ENCODE measurements at places on chromosomes 7 and 10.

- peak; percentile 38 for DNase-seq
These were observed 4.2 kb upstream of the CCNY start for GRCh38 chr10:35331894-35332640.

DNA sequence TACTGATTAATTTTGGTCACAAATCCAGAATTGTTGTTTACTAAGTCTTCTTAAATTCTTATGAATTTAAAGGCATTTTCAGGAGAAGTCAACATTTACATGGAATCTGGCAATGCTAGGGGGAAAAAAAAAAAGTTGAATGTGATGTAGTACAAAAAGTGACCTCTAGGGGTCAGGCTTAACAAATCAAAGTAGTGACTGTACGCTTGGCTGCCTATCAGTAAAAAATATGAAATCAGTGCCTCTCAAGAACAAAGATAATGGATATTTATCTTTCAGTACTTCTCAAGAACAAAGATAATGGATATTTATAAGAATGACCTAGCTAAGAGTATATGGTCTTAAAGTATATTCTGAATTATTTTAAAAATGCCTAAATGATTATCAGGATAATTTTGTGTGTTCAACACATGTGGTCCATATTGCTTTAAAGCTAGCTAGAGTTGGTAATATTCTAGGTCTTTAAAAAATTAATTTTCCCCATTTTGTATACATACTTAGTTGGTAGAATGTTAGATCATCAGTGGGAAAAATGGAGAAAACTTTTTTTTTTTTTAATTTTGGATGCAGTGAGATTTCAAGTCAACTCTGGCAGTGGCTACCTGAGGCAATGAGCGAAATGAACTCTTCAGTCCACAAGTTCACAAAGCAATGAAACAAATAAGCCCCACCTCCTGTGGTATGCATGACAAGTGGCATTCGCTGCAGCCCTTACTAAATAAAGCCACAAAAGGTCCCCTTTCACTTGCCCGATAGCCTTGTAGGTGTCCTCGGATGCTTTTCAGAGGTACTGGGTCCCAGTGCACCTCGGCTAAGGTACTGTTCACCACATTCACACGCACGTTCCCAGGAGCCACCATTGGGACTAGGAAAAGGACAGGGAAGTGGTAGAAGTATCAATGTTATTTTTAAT is 51.2 kb upstream of the LAMB4 start:
- peak; percentile 43 for DNase-seq

DNA sequence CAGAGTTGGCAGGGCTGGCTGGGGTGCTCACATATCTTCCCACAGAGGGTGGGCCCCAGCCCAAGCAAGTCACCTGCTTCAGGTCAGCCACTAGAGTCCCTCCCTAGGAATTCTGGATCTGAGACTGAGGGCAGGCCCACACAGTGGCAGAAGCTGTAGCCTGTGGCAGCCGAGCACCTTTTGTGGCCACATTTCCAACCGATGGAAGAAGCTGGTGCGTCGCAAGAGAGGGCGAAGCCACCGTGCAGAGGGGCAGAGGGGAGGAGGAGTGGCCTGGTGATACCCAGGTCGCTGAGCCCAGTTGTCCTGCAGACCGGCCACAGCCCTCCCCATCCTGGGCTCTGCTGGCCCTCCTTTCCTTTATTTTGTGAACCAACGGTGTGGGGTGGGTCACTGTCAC is 5.3 kb downstream of the POLM start:
- DNase-seq = no peak

DNA sequence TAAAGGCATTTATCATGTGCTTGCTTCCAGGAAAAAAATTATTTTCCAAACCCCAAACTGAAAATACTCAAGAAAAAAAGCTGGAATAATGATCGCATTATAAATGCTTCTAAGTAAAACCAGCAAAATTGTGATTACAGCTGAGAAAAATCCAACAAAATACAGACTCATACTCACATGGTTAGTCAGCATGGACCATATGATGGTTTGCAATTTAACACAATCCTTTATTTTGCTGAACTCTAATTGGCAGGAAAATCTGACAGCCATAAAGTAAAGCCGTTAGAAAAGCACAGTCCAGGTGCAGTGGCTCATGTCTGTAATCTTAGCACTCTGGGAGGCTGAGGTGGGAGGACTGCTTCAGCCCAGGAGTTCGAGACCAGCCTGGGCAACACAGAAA is 59.6 kb downstream of the BRI3 start:
- DNase-seq = no peak

GRCh38 chr7:85160223-85160622 is 26.6 kb downstream of the SEMA3D start:
- no peak for DNase-seq

- no peak for DNase-seq
These were observed 4.7 kb downstream of the PDGFA start for GRCh38 chr7:514651-515598.
